Epithelial cell of proximal tubule (primary cell): ENCODE measurements at places on chromosomes 13 and 19.
A peak's percentile ranks its signal among the peaks of the same experiment; 100 is the strongest.

DNA sequence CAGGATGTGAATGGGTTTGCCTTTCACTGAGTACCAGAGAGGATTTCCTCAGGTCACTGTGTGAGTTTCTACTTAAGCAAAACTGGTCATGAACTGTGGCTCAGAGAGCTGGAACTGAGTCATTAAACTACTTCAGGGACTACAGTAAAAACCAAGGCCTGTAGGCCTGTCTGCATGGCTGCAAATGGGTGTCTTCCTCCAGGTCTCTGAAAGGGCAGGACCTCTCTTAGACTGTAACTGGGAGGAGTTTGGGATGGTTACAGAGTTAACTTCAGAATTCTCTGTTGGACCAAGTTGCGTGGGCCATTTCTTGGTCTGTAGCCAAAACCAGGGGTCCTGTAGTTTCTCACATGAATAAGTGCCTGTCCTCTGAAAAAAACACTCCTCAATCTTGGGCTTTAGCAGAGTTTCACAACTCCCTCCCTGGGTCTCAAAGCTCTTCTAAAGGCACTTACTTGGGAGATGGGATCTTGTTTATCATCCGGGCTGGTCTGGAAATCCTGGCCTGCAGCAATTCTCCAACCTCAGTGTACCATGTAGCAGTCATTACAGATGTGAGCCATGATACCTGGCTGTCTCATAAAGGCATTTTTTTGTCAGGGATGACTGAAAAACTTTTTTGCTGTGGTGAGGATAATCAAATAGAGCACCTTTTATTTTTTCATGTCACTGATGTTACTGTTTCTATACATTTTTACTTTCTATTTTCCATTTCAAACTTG is 19.7 kb downstream of the ZNF714 start:
- no peak for DNase-seq

DNA sequence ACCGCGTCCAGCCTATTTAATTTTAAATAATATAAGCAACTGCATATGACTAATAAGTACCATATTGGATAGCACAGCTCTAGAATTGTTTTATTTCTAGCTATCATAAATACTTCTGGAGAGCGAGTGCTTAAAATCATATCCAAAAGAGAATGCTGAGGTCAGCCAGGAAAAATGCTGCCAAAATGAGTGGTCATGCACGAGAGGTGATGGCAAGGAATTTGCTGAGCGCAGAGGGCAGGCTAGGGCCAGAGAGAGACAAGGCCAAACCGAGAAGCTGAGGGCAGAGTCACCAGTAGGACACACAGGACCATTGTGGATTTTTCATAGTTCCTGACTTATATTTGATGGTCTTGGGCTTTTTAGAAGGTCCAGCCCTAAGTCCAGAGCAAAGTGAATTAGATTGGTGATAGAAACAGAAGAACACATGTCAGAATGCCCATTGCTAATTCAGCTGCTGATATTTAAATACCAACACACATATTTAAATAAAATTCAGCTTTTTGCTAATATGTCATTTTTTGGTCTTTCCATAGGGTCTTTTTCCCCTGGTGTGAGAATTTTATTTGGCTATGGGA is 33.6 kb upstream of the UBL3 start:
- no peak for DNase-seq

GRCh38 chr19:14116525-14116917 is 1.0 kb downstream of the PRKACA start:
- no peak for DNase-seq

- no peak for DNase-seq
These were observed 717.9 kb downstream of the DIAPH3 start for GRCh38 chr13:59445812-59446211.

- DNase-seq = no peak
These were observed at the start of gene FRY for GRCh38 chr13:32031025-32031814. FRY (plus strand) TSS chr13:32031774; CDS start chr13:32031796, 22 bp downstream.

GRCh38 chr19:41403181-41403970 is 5.8 kb downstream of the BCKDHA start:
- DNase-seq = no peak

DNA sequence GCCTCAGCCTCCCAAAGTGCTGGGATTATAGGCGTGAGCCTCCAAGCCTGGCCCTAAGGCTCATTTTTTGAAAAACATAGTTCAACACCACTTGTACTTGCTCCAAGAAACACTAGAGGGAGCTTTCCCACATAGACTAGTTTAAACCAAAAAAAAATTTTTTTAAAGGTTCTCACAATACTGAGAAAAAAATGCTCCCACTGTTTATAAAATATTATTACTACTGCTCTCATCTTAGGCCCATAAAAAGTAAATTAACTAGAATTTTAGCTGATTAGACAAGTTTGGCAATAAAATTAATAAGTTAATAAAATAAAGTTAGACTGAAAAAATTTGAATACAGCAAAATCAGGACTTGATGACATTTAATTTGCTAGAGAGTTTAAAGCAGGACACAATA is 109.5 kb downstream of the TBC1D4 start:
- no peak for DNase-seq

DNA sequence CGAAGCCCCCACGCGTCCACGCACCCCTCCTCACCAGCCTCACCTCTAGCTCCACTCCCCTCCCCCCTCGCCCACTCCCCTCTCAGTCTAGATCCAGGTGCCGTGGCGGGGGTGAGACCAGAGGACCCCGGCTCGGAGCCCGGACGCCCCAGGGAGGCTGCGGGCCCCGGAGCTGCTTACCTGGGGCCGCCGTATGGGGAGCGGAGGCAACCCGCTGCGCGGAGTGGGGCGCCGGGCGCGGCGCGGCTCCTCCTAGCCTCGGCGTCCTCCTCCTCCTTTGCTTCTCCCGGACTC is 353 bp downstream of the ENOX1 start:
- DNase-seq = no peak

- no peak for DNase-seq
These were observed 66.5 kb downstream of the EFNB2 start for GRCh38 chr13:106468744-106469590.

- DNase-seq = no peak
These were observed 163.7 kb downstream of the SHISA2 start for GRCh38 chr13:25887962-25888655.

GRCh38 chr19:34662919-34663318 is 14.0 kb downstream of the SCGB2B2 start:
- DNase-seq = no peak

DNA sequence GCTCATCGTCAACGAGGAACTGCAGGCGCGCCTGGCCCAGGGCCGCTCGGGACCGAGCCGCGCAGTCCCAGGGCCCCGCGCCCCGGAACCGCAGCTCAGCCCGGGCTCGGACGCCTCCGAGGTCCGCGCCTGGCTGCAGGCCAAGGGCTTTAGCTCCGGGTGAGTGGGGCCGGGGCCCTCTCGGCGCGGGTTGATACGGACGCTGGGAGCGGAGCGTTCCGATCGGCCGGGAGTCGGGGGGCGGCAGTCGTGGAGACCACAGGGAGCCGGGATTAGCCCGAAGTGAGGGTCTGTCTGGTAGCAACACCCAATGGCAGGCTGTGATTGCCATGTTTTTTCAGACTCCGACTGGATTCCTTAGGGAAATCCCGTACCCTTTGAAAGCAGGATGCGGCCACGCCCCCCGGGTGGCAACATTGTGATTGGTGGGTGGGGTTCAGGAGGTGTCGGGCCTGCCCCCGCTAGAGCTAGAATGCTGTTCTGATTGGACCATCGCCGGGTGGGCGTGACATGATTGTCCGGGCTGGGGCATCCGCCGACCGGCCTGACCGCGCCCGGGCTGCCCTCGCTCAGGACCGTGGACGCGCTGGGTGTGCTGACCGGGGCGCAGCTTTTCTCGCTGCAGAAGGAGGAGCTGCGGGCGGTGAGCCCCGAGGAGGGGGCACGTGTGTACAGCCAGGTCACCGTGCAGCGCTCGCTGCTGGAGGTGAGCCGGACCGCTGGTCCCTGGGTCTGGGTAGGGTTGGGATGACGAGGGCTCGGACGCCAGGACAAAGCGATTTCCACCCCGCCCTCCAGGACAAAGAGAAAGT is 11.3 kb downstream of the EPS8L1 start:
- DNase-seq = peak; percentile 52

- no peak for DNase-seq
These were observed 5.4 kb upstream of the TRIM28 start for GRCh38 chr19:58538257-58539168.

DNA sequence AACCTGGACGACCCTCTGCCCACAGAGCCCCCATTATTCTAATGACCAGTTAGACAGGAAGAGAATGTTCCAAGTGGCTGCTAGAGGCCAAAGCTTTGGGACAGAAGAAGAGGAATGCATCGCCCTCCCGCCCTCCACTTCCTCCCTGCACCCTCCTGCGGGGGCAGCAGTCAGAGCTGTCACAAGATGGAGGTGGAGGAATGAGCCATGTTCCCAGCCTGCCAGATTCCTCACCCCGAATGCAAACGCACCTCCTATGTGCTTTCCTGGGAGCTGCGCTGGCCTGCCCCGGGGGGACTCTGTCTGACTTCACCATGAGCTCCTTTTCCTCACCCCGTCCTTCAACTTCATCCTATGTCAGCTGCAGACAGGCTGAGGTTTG is 1.7 kb downstream of the YJEFN3 start:
- DNase-seq = no peak

GRCh38 chr19:38698225-38699026 is 45.8 kb downstream of the CAPN12 start:
- no peak for DNase-seq

GRCh38 chr13:66809485-66809884 is 420.7 kb downstream of the PCDH9 start:
- no peak for DNase-seq

GRCh38 chr19:32489971-32490370 is 84.4 kb downstream of the DPY19L3 start:
- no peak for DNase-seq

DNA sequence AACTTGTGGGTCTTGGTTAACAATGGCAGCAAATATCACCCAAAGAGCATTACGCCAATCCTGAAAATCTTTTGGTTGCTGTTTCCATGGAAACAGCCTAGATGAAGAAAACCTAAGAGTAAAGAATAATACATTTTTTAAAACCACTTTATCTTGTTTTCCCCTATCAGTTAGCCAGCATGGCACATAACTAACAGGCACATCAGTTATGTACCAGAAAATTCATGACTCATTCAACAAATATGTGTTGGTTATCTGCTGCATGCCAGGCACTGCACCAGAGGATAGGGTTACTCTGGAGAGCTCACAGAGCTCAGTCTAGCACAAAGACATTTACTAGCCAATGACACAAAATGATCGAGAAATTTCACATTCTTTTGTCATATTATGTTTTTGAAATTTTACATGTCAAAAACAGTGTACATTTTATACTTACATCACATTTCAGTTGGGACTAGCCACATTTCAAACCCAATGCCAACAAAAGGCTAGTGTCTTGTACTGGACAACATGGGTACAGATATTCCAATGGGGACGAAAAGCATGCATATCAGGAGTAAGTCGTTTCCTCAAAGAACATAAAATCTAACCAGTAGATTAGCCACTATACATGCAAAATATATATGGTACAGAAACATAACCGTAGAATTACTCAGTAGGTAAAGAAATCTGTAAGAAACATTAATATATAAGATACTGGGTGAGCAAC is 20.3 kb downstream of the LNX2 start:
- DNase-seq = no peak

DNA sequence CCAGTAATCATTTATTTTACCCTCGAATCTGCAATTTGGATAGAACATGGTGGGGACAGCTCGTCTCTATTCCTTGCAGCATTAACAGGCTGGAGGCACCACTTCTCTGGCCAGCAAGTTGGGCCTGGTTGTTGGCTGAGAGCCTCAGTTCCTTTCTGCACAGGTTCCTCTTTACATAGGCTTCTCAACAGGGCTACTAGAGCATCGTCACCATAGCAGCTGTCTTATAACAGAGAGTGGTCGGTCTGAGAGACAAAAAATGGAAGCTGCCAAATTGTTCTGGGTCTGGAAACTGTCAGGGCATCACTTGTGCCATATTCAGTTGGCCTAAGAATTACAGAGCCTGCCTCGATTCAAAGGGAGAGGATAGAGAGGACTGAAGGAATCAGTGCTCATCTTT is 86.7 kb downstream of the DNAJC15 start:
- DNase-seq = no peak

DNA sequence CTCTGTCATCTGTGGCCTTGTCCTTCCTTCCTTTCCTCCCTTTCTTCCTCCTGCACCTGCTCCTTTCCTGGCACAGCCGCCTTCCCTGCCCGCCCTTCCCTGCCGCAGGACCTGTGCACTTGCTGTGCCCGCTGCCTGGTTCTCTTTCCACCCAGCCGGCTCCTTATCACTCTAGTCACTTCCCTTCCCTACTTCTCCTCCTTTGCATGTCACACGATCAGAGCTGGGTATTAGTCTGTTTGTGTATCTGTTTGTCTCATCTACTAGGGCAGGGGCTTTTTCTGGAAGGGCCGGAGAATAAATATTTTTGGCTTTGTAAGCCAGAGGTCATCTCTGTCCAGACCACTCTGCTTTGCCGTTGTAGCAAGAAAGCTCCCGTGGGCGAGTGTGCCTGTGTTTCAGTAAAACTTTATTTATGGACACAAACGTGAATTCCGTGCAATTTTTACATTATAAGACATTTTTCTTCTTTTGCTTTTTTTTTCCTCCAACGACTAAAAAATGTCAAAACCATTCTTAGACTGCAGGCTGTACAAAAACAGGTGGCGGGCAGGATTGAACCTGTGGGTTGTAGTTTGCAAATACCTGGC is 6.1 kb downstream of the KDM4B start:
- DNase-seq = no peak

DNA sequence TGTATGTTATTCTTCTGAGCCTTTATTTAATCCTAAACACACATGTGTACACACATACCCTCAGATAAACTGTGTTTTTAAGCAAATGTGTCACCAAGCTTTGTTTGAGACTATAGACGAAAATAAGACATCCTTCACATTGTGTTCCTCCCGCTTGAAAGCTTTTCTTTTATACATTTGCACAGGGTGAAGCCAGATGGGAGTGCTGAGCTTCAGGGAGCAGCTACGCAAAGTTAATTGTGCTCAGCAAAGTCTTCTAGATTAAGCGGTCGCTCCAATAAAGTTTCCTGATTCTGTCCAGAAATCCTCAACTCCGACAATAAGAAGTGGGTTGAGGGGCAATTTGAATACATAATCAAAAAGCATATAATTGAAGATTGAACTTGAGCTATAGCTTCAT is 117.2 kb upstream of the ARGLU1 start:
- no peak for DNase-seq

DNA sequence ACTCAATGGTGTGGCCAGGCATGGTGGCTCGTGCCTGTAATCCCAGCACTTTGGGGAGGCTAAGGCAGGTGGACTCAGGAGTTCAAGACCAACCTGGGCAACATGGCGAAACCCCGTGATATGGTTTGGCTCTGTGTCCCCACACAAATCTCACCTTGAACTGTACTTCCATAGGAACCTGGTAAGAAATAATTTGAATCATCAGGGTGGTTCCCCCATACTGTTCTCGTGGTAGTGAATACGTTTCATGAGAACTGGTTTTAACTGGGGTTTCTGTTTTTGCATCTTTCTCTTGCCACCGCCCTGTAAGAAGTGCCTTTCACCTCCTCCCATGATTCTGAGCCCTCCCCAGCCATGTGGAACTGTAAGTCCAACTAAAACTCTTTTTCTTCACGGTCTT is 49.6 kb downstream of the USP12 start:
- no peak for DNase-seq

- DNase-seq = no peak
These were observed 6.7 kb downstream of the DYRK1B start for GRCh38 chr19:39827216-39827615.

GRCh38 chr19:34713262-34713637 is 20.8 kb upstream of the ZNF181 start:
- DNase-seq = no peak

GRCh38 chr13:44153496-44153895 is 220.1 kb upstream of the SERP2 start:
- DNase-seq = no peak

GRCh38 chr13:80131204-80131603 is 209.7 kb downstream of the SPRY2 start:
- no peak for DNase-seq

- DNase-seq = no peak
These were observed 67.0 kb downstream of the ABCC4 start for GRCh38 chr13:95234242-95234641.
